Activated T-cell treated with anti-CD3 and anti-CD28 coated beads, Interleukin-2, amount 50 U/mL, for 24 hours (primary cell): ENCODE measurements at places on chromosomes 3 and 15.

GRCh38 chr3:78049521-78049920, 1009.6 kb downstream of the ROBO2 start:
- no peak for DNase-seq

DNA sequence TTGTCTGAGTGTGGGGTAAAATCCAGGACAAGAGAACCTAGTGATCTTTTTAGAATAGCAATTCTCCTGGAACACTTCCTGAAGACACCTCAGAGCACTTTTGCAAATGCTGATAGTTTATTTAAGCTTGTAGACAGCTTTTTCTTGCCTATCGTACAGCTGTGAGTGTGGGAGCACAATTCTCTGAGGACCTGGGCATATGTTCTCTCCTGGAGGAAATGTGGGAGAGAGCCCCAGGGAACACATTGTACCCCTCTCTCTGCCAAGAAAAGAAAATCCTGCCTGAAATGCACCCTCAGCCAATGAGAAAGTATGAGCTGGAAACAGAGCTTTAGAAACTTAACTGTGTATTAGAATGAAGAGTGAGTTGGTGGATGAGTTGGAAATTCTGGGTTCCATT, 308.3 kb upstream of the SEMA6D start:
- no peak for DNase-seq

- no peak for DNase-seq
Observed at GRCh38 chr15:39502611-39503195, 78.2 kb upstream of the THBS1 start.

- no peak for DNase-seq
Observed at GRCh38 chr3:147483145-147483544, 74.0 kb downstream of the ZIC1 start.

DNA sequence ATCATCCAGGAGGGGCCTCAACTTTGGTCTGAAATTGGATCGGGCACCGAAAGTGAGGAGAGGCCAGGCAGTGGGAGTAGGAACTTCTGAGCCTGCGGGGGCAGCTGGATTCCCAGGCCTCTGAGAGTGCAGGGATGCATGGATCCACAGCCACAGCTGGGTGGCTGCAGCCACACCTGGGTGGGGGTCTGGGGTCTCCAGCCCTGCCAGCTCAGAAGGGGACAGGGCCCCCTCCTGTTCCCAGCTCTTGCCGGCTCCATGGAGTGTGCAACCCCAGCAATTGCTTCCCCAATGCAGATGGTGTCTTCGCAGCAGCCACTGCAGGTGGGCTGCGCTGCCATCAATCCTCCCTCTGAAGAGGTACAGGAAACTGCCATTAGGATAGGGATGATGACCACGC, 123.7 kb downstream of the BCHE start:
- DNase-seq = no peak

GRCh38 chr3:45932112-45932511, 11.2 kb upstream of the CXCR6 start:
- no peak for DNase-seq

DNA sequence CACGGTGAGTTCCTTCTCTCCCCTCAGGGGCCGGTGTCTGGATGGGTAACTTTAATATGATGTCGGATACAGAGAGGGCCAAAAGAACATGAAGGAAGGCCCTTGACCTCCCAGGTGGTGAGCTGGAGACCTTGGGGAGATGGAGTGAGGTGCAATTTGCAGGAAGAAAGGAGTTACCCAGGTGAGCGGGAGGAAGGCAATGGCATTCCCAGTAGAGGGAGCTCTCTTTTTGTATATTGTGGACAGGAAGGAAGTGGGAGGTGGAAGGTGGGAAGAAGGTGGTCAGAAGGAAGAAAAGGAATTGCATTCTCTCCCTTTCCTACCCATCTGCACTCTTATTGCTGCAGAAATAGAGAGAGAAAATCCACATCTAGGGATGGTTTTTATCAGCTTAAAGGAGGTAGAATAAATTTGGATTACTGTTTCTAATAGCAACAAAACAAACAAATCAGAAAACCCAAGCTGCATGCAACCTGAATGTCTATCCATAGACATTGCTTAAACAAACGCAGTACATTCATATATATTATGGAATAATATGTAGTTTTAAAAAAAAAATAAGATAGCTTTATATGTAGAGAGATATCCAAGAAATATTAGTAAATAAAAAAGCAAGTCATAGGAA, 169.0 kb upstream of the TSC22D2 start:
- no peak for DNase-seq

DNA sequence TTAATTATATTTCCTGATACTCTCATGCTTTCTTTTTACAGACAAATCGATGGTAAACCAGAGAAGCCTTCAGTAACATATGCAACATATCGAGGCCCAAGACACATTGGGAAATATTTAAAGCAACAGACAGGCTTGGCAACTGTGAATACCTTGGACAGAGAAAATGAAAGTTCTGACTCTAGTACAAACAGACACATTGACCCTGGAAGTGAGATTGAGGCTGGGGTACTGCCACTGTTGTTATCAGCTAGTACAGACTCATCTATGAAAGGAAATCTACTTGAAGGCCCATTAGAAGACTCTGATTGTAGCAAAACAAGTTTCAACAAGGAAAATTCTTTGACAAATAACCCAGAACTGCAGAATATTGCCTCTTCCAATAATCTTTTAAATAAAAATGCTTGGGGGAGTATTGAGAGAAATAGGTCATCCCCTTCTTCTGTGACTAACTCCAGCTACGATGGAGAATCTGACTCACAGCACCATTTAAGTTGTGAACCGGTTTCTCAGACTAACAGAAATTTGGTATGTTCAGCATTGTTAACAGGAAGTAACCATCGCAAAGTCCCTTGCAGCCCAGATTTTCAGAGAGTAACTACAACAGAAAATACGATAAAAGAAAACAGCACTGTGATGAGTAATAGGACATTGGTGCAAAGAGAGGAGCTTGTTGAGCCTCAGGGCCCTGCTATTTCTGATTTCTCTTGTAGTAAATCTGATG, 50.2 kb downstream of the CRYBG3 start:
- no peak for DNase-seq

DNA sequence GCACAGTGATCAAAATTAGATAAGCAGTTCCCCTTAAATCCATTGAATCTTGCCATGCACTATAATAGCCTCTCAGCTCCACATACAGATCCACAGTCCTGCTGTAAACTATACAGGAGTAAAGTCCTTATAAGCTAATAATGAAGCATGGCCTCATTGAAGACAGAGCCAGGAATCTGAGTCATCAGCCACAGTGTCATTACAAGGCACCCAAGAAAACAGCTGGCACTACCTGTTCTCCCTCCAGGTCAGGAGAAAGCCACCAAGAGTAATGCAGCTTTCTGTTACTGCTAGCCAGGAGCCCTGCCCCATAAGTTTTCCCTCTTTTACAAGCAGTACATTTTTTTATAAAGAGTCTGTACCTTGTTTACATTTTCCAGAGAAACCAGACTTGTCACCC, 27.3 kb downstream of the WDR49 start:
- no peak for DNase-seq

GRCh38 chr3:122680475-122681283, at the start of gene PARP14:
Gene PARP14 (plus strand): TSS chr3:122680839. CDS start chr3:122680884, 45 bp downstream.
- peak; percentile 79 for DNase-seq
